ENCODE measurements at places on chromosomes 12 and 14.

GRCh38 chr12:57434517-57435223 lies at the start of gene INHBC:
TSS of gene INHBC (plus strand) at chr12:57434784. CDS start at chr12:57434887, 103 bp downstream.
- DNase-seq = no peak

DNA sequence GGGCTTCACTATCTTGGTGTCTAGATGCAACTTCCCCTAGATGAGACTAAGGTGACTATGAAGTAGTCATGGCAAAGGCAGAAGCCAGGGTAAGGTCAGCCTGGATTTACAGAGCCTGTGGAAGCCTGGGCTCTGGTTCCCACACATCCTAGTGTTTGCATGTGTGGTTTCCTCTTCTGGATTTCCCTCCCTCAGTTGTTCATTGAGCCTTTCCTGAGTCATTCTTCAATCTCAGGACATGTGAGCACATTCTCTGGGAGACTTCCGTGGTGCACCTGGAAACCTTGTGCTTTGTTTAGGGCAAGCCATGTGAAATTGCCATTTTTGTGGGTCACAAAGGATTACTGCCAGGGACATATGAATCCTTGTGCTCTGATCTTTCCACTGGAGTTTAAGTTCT lies 236.6 kb downstream of the C12orf75 start:
- DNase-seq = no peak

GRCh38 chr12:50111395-50111692 lies 692 bp upstream of the COX14 start:
- DNase-seq = no peak

DNA sequence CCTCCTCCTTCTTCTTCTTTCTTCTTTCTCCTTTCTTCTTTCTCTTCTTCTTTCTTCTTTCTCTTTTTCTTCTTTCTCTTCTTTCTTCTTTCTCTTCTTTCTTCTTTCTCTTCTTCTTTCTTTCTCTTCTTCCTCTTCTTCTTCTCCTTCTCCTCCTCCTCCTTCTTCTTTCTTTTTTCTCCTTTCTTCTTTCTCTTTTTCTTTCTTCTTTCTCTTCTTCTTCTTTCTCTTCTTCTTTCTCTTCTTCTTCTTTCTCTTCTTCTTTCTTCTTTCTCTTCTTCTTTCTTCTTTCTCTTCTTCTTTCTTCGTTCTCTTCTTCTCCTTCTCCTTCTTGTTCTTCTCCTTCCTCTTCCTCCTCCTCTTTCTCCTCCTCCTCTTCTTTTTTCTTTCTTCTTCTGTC lies 1230.7 kb upstream of the USP15 start:
- DNase-seq = no peak

DNA sequence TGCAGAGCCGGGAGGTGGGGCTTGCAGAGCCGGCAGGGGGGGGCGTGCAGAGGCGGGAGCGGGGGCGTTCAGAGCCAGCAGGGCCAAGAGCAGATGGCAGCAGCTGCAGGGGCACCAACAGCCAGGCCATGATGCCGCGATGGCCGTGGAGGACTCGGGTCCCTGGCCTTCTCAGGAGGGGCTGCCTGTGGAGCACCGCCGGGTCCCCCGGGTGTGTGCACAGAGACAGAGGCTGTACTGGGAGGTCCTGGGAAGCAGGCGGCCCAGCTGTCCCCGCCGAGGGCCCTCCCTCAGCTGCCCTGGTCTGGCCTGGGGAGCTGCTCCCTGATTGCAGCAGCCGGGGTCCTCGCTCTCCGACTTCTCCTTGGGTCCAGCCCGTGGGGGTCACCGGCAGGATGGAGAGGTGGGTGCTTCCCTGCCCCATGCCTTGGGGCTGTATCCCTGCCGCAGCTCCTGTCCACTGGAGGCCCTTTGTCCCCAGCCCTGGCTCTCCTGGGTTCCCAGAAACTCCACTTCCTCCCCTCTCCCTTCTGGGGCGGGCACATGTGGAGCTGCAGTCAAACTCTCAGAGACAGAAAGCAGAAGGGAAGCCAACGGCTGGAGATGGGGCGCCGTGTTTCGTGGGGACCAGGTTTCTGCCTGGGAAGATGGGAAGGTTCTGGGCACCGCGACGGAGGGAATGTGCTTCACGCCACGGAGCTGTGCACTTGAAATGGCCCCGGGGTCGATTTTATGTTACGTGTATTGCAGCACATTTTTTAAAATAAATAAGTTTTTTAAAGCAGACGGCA lies 75.8 kb upstream of the GALNT9 start:
- no peak for DNase-seq

GRCh38 chr12:29572464-29572863 lies 75.0 kb upstream of the OVCH1 start:
- no peak for DNase-seq

GRCh38 chr14:69982886-69983285 lies 103.7 kb downstream of the SMOC1 start:
- DNase-seq = no peak

All from ecto neural progenitor cell (in vitro differentiated cells).